ENCODE measurements at places on chromosomes 2 and 18. TPM values are rescaled to one million over a fixed set of nuclear protein-coding genes. Genes with fewer than 3 reads are reported as not detected.

DNA sequence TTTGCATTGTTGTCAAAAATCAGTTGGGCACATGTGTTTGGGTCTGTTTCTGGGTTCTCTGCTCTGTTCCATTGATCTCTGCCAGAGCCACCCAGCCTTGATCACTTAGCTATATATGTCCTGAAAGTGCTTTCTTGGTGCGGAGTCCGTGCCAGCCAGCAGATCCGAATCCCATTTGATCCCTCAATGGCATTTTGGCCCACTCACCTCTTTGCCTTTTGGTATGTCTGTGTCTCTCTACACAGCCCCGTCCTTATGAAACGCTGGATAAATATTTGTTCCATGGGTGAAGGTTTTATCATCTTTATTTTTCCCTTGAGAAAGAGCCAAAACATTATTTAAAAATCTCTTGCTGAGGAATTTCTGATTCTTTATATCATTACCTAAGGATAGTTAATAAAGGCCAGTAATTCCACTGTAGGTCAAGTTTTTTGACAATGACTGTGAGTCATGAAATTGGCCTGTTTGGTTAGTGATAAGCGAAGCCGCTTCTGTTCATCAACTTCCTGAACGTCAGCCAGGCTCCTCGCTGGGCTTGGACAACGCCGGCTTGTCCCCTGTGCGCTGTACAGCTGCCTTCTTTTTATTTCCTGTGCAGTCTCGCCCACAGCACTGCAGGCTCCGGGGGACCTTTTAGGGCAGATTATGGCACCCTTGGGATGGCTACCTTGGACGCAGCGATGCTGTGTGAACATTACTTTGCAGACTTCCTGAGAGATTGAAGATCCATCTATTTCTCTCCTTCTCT is 24.9 kb downstream of the MTCL1 start:
- H3K27me3 ChIP-seq: no peaks in the 10 kb centered on the region
- no peaks in the 10 kb centered on the region for H3K36me3 ChIP-seq
- no peak overlapping the region for H3K4me3 ChIP-seq
- H3K4me1 ChIP-seq: peaks cover 9% of the 10 kb centered on the region
- DNase-seq: peak; percentile 58
- H3K27ac ChIP-seq: no peak overlapping the region

- H3K27ac ChIP-seq: no peak overlapping the region
- H3K36me3 ChIP-seq: no peaks in the 10 kb centered on the region
- no peak overlapping the region for H3K4me3 ChIP-seq
- no peaks in the 10 kb centered on the region for H3K4me1 ChIP-seq
- no peak for DNase-seq
Observed at GRCh38 chr18:56248610-56249235, 389.7 kb downstream of the TXNL1 start.

DNA sequence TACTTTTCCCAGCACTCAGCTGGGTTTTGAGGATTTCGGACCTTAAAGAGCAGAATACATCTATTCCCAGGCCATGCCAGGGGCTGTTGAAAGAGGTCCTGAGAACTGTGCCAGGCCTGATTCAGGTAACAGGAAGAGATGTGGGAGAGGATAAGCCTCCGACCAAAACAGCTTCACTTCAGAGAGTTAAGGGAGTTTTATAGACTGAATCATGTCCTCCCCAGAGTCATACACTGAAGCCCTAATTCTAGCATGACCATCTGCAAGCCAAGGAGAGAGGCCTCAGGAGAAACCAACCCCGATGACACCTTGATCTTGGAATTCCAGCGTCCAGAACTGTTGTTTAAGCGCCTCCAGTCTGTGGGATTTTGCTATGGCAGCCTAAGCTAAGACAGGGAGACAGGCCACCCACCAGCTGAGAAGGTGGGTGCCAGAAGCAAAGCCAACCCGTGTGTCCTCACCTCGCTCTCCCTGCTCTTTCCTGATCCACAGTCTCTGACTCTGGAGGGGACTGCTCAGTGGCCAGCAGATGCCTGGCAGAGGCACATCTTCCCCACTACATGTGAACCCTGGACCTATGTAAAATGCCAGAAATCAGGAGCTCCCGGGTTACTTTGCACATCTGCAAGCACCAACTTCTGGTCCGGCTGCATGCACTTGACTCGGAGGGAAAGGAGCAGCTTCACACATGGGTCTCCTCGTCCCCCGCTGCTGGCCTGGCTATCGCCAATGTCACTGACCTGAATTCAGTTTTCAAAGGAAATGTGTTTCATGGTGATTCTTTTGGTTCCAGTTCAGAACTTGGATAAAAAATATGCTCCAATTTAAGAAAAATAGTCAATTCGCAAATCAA is 116.8 kb upstream of the EPC2 start:
- no peak overlapping the region for H3K27ac ChIP-seq
- H3K4me3 ChIP-seq: no peak overlapping the region
- H3K27me3 ChIP-seq: no peaks in the 10 kb centered on the region
- H3K36me3 ChIP-seq: no peaks in the 10 kb centered on the region

GRCh38 chr2:218566296-218566695 is 1.9 kb downstream of the USP37 start:
- H3K4me3 ChIP-seq: no peak overlapping the region
- DNase-seq: no peak
- peaks cover 28% of the 10 kb centered on the region for H3K4me1 ChIP-seq
- no peaks in the 10 kb centered on the region for H3K36me3 ChIP-seq

The CIB4 gene
- 7.5 TPM for total RNA-seq

DNA sequence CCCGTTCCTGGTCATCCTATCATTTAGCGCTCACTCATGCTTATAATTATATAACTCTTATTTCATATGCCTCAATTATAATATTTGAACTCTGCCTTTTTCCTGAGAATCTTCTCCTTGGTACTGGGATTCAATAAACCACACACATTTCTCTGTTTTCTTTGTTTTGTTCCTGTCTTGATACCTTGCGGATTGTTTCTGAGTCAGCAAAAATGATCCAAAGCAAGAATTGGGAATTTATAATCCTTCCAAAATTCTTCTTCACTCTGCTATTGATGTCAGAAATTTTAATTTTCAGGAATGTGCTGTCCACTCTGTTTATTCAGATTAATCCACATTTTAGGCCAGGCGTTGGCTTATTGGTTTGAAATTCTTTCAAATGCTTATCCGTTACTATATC is 886.0 kb downstream of the SUCLG1 start:
- no peaks in the 10 kb centered on the region for H3K36me3 ChIP-seq
- no peak overlapping the region for H3K4me3 ChIP-seq
- no peak overlapping the region for H3K27ac ChIP-seq
- no peak for DNase-seq
- H3K27me3 ChIP-seq: no peaks in the 10 kb centered on the region
